ENCODE measurements at places on chromosomes 13 and 19. TPM values are rescaled to one million over a fixed set of nuclear protein-coding genes. Genes with fewer than 3 reads are reported as not detected.

DNA sequence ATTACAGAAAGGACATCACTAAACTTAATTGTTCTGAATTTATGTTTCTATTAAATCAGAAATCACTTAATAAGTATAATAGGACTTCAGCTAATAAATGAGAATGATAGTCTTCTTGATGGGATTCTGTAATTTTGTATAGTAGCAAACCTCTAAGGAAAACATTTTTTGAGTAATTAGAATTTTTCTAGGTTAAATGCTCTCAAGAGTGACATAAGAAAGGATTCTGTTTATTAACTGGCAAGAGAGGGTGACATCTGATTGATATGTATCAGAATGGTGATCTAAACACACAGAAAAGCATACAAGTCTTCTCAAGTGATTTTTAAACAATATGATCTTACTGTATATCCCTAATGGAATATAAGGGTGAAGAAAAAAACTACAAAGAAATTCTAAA, 1597.7 kb upstream of the PRR20A start:
- H3K27ac ChIP-seq, result no peak overlapping the region
- DNase-seq, result no peak
- H3K27me3 ChIP-seq, result no peaks in the 10 kb centered on the region
- no peaks in the 10 kb centered on the region for H3K36me3 ChIP-seq
- H3K4me3 ChIP-seq, result no peak overlapping the region
- no peaks in the 10 kb centered on the region for H3K4me1 ChIP-seq

GRCh38 chr19:3586127-3586626, 899 bp downstream of the GIPC3 start:
- H3K27ac ChIP-seq, result no peak overlapping the region
- H3K36me3 ChIP-seq, result no peaks in the 10 kb centered on the region
- no peak for DNase-seq
- H3K4me1 ChIP-seq, result peaks cover 10% of the 10 kb centered on the region
- H3K4me3 ChIP-seq, result peak overlapping the region; percentile 42

Gene APOC4
- not detected for total RNA-seq

Gene GPR18
- total RNA-seq, result not detected

Gene PTGIR
- 1.1 TPM for total RNA-seq

DNA sequence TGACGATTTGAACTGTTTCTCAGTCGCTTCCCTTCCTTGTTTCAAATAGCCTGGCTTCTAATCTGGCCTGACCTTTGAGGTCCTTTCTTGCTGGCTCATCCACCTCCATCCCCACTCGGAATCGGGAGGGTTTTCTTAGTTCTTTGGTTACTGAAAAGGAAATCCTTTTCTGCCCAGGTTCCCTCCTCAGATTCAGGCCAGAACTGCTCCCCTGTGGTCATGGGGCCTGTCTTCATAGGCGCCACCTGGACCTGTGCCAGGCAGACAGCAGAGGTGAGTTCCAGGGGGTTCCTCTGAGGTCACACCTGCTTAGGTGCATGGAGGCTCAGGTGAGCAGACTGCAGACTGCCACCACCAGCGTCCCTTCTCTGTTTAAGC, 62.4 kb downstream of the AKAP11 start:
- H3K4me1 ChIP-seq, result no peaks in the 10 kb centered on the region
- H3K27ac ChIP-seq, result no peak overlapping the region
- no peak overlapping the region for H3K4me3 ChIP-seq
- no peaks in the 10 kb centered on the region for H3K36me3 ChIP-seq
- no peaks in the 10 kb centered on the region for H3K27me3 ChIP-seq

Gene KLHL1
- total RNA-seq, result not detected

Gene B3GNT3
- 0.13 TPM for total RNA-seq

GRCh38 chr13:27549406-27549981, 70.8 kb downstream of the LNX2 start:
- H3K36me3 ChIP-seq, result no peaks in the 10 kb centered on the region
- no peak overlapping the region for H3K27ac ChIP-seq
- H3K27me3 ChIP-seq, result no peaks in the 10 kb centered on the region

- peaks cover 60% of the 10 kb centered on the region for H3K4me1 ChIP-seq
- no peak for DNase-seq
- no peaks in the 10 kb centered on the region for H3K27me3 ChIP-seq
- no peaks in the 10 kb centered on the region for H3K36me3 ChIP-seq
- H3K27ac ChIP-seq, result peak overlapping the region; percentile 54
- no peak overlapping the region for H3K4me3 ChIP-seq
Measured at GRCh38 chr19:6219586-6220290, 60.0 kb downstream of the MLLT1 start.

GRCh38 chr13:48275507-48275906, 28.0 kb upstream of the RB1 start:
- no peaks in the 10 kb centered on the region for H3K36me3 ChIP-seq
- no peaks in the 10 kb centered on the region for H3K27me3 ChIP-seq
- no peak for DNase-seq
- no peak overlapping the region for H3K4me3 ChIP-seq
- H3K4me1 ChIP-seq, result no peaks in the 10 kb centered on the region
- no peak overlapping the region for H3K27ac ChIP-seq

DNA sequence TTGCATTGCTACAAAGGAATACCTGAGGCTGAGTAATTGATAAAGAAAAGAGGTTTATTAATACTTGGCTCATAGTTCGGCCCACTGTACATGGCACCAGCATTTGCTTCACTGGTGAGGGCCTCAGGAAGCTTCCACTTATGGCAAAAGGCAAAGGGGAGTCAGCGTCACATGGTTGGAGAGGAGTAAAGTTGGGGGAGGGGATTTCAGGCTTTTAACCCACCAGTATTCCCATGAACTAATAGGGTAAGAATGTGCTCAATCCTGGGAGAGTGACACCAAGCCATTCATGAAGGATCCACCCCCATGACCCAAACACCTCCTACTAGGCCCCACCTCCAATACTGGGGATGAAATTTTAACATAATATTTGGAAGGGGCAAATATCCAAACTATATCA, 82.5 kb upstream of the MYCBP2 start:
- H3K27ac ChIP-seq, result no peak overlapping the region
- H3K4me1 ChIP-seq, result no peaks in the 10 kb centered on the region
- no peak for DNase-seq
- no peak overlapping the region for H3K4me3 ChIP-seq
- H3K36me3 ChIP-seq, result no peaks in the 10 kb centered on the region

DNA sequence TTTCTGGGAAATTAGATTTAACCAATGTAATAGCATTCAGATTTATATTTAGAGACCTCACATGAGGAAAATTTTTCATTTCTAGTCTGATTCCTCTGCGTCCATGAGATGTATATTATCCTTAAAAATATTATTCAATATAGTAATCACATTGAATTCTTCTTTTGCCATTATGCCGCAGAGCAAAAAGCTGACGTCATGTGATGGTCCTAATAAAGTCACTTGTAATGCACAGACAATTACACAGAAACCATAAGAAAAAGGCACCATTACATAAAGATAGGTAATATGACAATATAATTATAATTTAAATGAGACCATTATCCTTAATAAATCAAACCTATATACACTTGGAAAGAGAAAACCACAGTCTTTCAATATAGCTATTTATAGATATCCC, 1021.5 kb downstream of the PCDH9 start:
- H3K4me1 ChIP-seq, result no peaks in the 10 kb centered on the region
- no peaks in the 10 kb centered on the region for H3K27me3 ChIP-seq
- H3K36me3 ChIP-seq, result no peaks in the 10 kb centered on the region
- H3K27ac ChIP-seq, result no peak overlapping the region
- no peak overlapping the region for H3K4me3 ChIP-seq
- DNase-seq, result no peak

GRCh38 chr13:53170910-53171309, 142.3 kb downstream of the OLFM4 start:
- DNase-seq, result no peak
- no peaks in the 10 kb centered on the region for H3K27me3 ChIP-seq
- no peaks in the 10 kb centered on the region for H3K36me3 ChIP-seq

Gene POU4F1
- total RNA-seq, result not detected

DNA sequence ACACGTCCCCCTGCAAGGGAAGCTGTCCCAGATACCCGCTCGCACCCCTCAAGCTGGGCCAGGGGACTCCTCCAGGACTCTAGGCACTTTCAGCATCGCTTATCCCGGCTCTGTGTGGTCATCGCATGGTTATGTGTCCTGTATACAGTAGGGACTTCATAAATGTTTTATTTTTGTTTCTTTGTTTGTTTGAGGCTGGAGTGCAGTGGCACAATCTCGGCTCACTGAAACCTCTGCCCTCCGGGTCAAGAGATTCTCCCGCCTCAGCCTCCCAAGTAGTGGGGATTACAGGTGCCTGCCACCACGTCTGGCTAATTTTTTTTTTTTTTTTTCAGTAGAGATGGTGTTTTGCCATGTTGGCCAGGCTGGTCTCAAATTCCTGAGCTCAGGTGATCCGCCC, 7.5 kb downstream of the ANGPTL8 start:
- H3K4me3 ChIP-seq, result no peak overlapping the region
- H3K36me3 ChIP-seq, result peaks cover 8% of the 10 kb centered on the region

DNA sequence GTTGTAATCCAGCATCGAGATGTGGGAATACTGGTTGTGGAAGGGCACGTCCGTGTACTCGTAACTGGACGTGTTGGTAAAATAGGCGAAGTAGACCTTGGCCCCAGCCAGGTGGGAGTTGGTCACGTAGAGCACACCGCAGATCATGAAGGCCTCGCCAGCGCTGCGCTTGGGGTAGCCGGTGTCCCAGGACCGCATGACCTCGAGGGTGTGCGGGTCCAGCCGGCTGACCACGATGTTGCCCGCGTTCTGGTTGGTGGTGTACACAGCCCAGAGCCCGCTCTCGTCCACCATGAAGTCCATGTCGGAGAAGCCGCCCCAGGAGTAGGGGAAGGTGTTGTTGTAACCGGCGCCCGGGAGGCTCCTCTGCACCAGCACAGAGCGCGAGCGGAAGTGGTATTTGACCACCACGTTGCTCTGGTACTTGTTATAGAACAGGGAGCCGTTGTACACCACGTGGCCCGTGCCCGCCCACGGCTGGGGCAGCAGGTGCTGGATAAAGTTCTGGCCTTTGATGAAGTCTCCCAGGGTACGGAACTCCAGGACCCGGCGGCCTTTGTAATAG, 19.2 kb downstream of the PIN1 start:
- no peaks in the 10 kb centered on the region for H3K4me1 ChIP-seq
- no peak for DNase-seq
- no peaks in the 10 kb centered on the region for H3K27me3 ChIP-seq
- H3K36me3 ChIP-seq, result no peaks in the 10 kb centered on the region

Gene MARCHF2
- 174 TPM for total RNA-seq

DNA sequence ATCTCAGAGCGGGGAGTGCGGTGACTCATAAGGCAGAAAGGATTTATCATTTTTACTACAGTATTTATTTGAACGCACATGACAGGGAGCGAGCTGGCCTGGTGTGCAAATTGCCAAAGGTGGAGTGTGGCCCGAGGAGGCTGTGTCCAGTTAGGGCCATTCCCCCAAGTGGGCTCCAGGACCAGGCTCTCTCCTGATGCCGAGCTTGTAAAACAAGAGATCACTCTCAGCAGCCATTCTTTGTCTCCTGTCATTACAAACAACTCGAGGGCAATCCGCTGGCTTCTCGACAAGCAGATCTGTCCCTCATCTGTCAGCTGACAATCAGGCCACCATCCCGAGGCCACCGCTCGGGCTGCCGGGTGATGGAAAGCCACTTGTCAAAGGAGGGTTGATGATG, 418.9 kb downstream of the ZNF536 start:
- H3K4me1 ChIP-seq, result no peaks in the 10 kb centered on the region
- H3K4me3 ChIP-seq, result no peak overlapping the region
- H3K27me3 ChIP-seq, result no peaks in the 10 kb centered on the region

Gene ATP4A
- total RNA-seq, result not detected

Gene NCAN
- not detected for total RNA-seq

- no peaks in the 10 kb centered on the region for H3K36me3 ChIP-seq
- no peak for DNase-seq
- no peaks in the 10 kb centered on the region for H3K4me1 ChIP-seq
- no peak overlapping the region for H3K4me3 ChIP-seq
- no peak overlapping the region for H3K27ac ChIP-seq
Measured at GRCh38 chr19:4598712-4599111, 39.2 kb upstream of the SEMA6B start.

Measured in gastrocnemius medialis (tissue), 4 donors.